Activated CD4-positive, alpha-beta T cell treated with anti-CD3 and anti-CD28 coated beads, Interleukin-2, amount 10 ng/mL, durations not matched to agents 24 days and 14 days (primary cell): ENCODE measurements at places on chromosomes 13 and 19. TPM values are rescaled to one million over a fixed set of nuclear protein-coding genes. Genes with fewer than 3 reads are reported as not detected.
A peak's percentile ranks its signal among the peaks of the same experiment; 100 is the strongest.

GRCh38 chr13:109781384-109782065 lies 4.9 kb downstream of the IRS2 start:
- no peak overlapping the region for H3K27ac ChIP-seq
- DNase-seq, result peak; percentile 59
- peaks cover 8% of the 10 kb centered on the region for H3K36me3 ChIP-seq
- no peak overlapping the region for H3K4me3 ChIP-seq

DNA sequence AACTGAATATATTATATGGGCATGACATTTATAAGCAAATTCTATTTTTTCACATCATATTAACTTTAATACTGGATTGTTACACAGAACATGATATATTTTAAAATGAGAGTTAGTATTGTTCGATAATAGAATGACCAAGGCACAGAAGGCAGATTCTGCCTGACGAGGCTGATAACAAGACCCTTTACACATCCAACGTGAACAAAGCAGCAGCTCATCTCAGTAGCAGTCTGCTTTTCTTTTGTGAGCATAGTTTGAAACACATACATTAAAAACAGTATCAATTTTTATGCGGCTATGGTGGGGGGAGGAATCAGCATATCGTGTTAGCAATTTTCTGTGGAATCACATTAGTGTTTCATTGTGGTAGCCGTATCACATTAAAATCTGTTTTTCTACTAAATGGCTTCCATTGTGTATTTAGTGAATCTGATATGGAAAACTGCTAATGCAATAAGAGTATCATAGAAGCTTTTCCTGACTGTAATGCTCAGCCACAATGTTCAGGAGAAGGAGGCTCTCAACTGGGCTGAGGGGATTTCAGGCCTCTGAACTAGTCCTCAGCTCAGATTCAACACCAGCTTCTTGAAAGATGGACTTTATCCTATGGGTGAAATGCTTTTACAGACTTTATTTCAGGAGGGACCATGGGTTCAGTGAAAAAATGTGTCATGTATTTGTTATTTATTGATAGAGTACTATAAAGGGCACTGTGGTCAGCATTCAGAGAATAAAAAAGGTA lies 4.0 kb downstream of the SMAD9 start:
- peaks cover 2% of the 10 kb centered on the region for H3K4me1 ChIP-seq
- peaks cover 55% of the 10 kb centered on the region for H3K27me3 ChIP-seq
- no peak overlapping the region for H3K27ac ChIP-seq
- H3K4me3 ChIP-seq, result no peak overlapping the region
- no peaks in the 10 kb centered on the region for H3K36me3 ChIP-seq

DNA sequence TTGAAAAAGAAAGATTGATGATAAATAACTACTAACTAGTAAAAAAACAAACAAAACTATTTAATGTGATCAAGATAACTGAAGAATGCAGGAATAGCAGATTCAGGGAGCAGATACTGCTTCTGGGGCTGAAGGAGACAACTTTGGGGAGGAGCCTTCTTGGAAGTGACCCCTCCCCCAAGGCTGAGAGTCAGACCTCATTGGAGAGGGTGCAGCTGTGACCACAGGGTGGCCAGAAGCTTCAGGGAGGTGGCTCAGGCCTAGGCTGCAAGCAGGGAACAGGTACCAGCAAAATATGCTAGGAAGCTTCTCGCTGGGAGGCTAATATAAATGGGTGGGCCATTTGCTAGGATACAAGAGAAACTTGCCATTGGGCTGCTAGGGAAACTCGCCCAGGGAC lies 149.9 kb downstream of the MYO16 start:
- H3K27me3 ChIP-seq, result no peaks in the 10 kb centered on the region
- H3K4me3 ChIP-seq, result no peak overlapping the region
- DNase-seq, result no peak
- H3K36me3 ChIP-seq, result no peaks in the 10 kb centered on the region

- H3K4me1 ChIP-seq, result peaks cover 22% of the 10 kb centered on the region
- peak overlapping the region; percentile 29 for H3K27ac ChIP-seq
- H3K4me3 ChIP-seq, result peak overlapping the region; percentile 8
- H3K27me3 ChIP-seq, result no peaks in the 10 kb centered on the region
Observed at GRCh38 chr13:100129605-100130004, 40.7 kb downstream of the PCCA start.

- H3K27me3 ChIP-seq, result peaks cover 77% of the 10 kb centered on the region
- DNase-seq, result peak; percentile 94
- H3K4me1 ChIP-seq, result peaks cover 6% of the 10 kb centered on the region
- no peak within 1 kb of the TSS for H3K27ac ChIP-seq
Observed at GRCh38 chr13:91398413-91399188, at the start of gene GPC5. Gene GPC5 (plus strand): TSS chr13:91398621.

DNA sequence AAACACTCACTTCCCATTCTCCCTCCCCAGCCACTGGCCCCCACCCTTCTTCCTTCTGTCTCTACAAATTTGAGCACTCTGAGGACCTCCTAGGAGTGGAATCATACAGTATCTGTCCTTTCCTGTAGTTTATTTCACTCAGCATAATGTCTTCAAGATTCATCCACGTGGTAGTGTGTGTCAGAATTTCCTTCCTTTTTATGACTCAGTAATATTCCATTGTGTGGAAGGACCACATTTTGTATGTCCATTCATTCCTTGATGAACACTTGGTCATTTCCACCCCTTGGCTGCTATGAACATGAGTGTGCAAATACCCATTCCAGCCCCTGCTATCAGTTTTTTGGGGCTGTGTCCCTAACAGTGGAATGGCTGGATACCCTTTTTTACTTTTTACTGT lies 9.8 kb downstream of the KLF2 start:
- peaks cover 10% of the 10 kb centered on the region for H3K27me3 ChIP-seq
- H3K36me3 ChIP-seq, result peaks cover 9% of the 10 kb centered on the region
- peaks cover 50% of the 10 kb centered on the region for H3K4me1 ChIP-seq
- no peak overlapping the region for H3K4me3 ChIP-seq
- no peak overlapping the region for H3K27ac ChIP-seq

DNA sequence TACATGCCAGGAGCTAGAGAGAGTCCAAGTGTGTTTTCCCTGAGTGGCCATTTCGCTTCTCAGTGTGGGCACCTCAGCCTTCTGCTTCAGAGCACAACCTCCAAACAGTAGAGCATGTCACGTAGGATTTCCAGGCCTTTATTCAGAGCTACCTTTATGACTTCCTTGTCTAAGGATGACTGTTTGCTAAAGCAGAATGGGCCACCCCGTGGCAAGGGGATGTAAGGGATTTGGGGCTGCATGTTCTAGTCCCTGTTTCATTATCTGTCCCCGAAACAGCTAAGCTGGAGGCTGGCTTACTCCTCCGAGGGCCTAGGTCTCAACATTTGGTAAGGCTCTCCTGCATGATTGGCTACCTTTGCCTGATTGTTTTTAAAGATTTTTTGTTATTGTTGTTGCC lies 6.0 kb downstream of the RNASEH2B start:
- DNase-seq, result peak; percentile 70
- peaks cover 20% of the 10 kb centered on the region for H3K36me3 ChIP-seq
- peak overlapping the region; percentile 20 for H3K27ac ChIP-seq
- peak overlapping the region; percentile 26 for H3K4me3 ChIP-seq
- H3K4me1 ChIP-seq, result peaks cover 60% of the 10 kb centered on the region

GRCh38 chr13:48038761-48039160 lies 1.2 kb downstream of the NUDT15 start:
- H3K4me1 ChIP-seq, result peaks cover 41% of the 10 kb centered on the region
- H3K27ac ChIP-seq, result peak overlapping the region; percentile 99
- H3K36me3 ChIP-seq, result peaks cover 55% of the 10 kb centered on the region
- H3K4me3 ChIP-seq, result peak overlapping the region; percentile 98
- DNase-seq, result peak; percentile 66
- H3K27me3 ChIP-seq, result no peaks in the 10 kb centered on the region

DNA sequence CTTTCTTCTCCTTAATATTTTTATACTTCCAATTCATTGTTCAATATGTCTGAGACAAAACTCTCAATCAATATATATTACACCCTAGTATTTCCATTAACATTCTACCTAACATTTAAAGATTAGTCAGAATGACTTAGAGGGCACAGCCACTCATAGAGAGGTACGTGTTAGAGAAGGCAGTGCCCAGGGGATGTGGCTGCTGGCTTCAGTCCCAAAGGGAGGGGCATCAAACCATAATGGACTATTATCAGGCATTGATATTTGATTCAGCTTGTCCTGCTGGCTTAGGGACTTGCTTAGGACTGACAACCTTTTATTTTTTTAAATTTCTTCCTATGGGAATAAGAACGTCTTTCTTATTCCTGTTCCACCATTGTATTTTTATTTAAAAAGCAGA lies 1392.0 kb upstream of the ATXN8OS start:
- no peaks in the 10 kb centered on the region for H3K36me3 ChIP-seq
- H3K27me3 ChIP-seq, result no peaks in the 10 kb centered on the region
- no peak for DNase-seq
- H3K4me3 ChIP-seq, result no peak overlapping the region
- no peak overlapping the region for H3K27ac ChIP-seq

- no peaks in the 10 kb centered on the region for H3K27me3 ChIP-seq
- H3K27ac ChIP-seq, result no peak overlapping the region
- DNase-seq, result peak; percentile 91
- H3K4me1 ChIP-seq, result peaks cover 6% of the 10 kb centered on the region
- peaks cover 27% of the 10 kb centered on the region for H3K36me3 ChIP-seq
- H3K4me3 ChIP-seq, result no peak overlapping the region
Observed at GRCh38 chr19:18167975-18168645, 5.5 kb upstream of the IFI30 start.

- no peaks in the 10 kb centered on the region for H3K27me3 ChIP-seq
- H3K4me1 ChIP-seq, result peaks cover 49% of the 10 kb centered on the region
- H3K4me3 ChIP-seq, result no peak overlapping the region
- peak overlapping the region; percentile 42 for H3K27ac ChIP-seq
- H3K36me3 ChIP-seq, result no peaks in the 10 kb centered on the region
Observed at GRCh38 chr13:40149611-40150274, 494.3 kb downstream of the COG6 start.

- no peak for DNase-seq
- H3K27ac ChIP-seq, result no peak overlapping the region
- peaks cover 21% of the 10 kb centered on the region for H3K4me1 ChIP-seq
- H3K4me3 ChIP-seq, result peak overlapping the region; percentile 1
- H3K27me3 ChIP-seq, result no peaks in the 10 kb centered on the region
Observed at GRCh38 chr13:97238432-97238831, 16.3 kb downstream of the MBNL2 start.

DNA sequence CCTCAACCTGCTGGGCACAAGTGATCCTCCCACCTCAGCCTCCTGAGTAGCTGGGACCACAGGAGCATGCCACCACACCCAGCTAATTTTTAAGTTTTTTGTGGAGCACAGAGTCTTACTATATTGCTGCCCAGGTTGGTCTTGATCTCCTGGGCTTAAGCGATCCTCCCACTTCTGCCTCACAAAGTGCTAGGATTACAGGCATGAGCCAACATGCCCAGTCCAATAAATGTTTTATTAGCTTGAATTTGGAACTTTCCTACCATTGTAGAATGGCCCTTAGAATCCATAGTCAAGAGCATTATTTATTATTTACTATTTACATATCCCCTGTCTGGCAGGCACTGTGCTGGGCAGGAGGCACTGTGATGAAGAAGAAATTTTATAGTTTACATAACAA lies 39.6 kb upstream of the CLDN10 start:
- no peaks in the 10 kb centered on the region for H3K4me1 ChIP-seq
- H3K4me3 ChIP-seq, result no peak overlapping the region
- H3K36me3 ChIP-seq, result no peaks in the 10 kb centered on the region
- H3K27ac ChIP-seq, result no peak overlapping the region
- no peak for DNase-seq

DNA sequence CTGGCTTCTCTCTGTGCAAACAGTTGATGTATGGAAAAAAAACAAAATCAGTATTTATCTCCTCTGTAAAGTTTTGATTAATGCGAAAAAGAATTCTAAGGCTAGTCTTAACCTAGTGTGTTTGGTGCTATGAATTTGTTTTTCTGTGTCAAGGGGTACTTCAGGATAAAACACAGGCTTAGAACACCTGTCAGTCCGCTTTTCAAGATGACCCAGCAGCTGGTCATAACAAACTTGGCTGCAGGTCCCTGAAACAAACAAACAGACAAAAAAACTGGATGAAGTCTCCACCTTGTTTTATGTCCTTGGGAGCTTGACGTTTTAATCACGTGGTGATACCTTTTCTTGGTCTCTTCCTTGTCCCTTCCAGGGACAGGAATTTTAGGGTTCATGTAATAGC lies 689.3 kb downstream of the UQCRFS1 start:
- H3K4me3 ChIP-seq, result no peak overlapping the region
- H3K27me3 ChIP-seq, result no peaks in the 10 kb centered on the region
- H3K4me1 ChIP-seq, result no peaks in the 10 kb centered on the region

GRCh38 chr19:35116072-35116801 lies 614 bp downstream of the FXYD3 start:
- DNase-seq, result no peak
- no peak overlapping the region for H3K4me3 ChIP-seq
- peaks cover 5% of the 10 kb centered on the region for H3K4me1 ChIP-seq
- no peak overlapping the region for H3K27ac ChIP-seq
- peaks cover 5% of the 10 kb centered on the region for H3K27me3 ChIP-seq
- no peaks in the 10 kb centered on the region for H3K36me3 ChIP-seq

DNA sequence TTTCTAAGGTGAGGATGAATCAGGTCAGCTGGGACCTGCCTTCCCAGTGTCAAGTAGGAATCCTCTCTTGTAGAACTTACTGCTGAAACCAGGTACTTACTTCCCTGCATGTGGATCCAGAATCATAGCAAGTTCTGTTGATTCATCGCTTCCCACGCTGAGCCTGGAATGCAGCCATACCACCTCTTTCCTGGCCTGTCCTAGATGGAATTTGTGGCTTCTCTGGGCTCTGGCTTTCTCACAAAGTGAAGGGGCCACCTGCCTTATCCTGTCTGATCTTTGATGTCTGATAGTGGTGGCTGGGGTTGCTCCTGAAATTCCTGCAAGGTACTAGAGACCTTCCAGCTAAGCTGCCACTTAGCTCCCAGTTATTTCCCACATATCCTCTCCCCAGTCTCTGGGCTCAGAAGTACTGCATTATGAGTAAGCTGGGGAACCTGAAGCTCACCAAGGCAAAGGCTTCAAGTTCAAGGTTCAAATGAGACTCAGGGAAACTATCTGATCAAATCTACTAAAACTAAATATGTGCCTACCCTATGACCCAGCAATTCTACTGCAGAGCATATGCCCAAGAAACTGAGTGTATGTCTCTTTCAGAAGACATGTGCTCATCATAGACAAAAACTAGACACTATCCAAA lies 103.5 kb downstream of the SUCLA2 start:
- no peaks in the 10 kb centered on the region for H3K27me3 ChIP-seq
- no peaks in the 10 kb centered on the region for H3K4me1 ChIP-seq
- H3K36me3 ChIP-seq, result peaks cover 1% of the 10 kb centered on the region

Gene MIR17HG
- total RNA-seq, result 52.9 and 55.3 TPM in 2 replicates

Gene FCER2
- not detected in 2 replicates for total RNA-seq

Gene ZNF443
- 4.8 and 5.7 TPM in 2 replicates for total RNA-seq

Gene ZNF724
- 15.5 and 16.1 TPM in 2 replicates for total RNA-seq

Gene PET100
- 99.2 and 110 TPM in 2 replicates for total RNA-seq

Gene SRRM5
- 0.19 and 0.37 TPM in 2 replicates for total RNA-seq
